Hematopoietic multipotent progenitor cell treated with erythropoietin and hydrocortisone succinate and interleukin-3 and kit ligand, for 6 days (in vitro differentiated cells): ENCODE measurements at places on chromosomes 4 and X.

DNA sequence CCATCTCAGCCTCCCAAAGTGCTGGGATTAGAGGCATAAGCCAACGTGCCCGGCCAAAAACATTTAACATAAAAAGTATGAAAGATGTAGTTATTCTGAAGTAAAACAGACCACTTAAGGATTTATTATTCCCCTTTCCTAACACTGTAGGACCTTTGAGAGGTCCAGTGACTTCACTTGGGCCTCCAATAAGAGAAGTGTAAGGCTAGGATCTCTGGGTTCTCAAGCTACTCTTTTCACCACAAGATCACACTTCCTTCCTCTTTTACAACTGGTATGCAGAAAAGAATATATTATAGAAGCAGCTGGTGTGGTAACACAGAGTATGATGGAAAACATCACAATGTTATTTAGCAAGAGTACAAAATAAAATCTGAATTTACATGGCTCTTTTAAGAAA is 30.2 kb upstream of the CCNG2 start:
- DNase-seq, result peak; percentile 82

DNA sequence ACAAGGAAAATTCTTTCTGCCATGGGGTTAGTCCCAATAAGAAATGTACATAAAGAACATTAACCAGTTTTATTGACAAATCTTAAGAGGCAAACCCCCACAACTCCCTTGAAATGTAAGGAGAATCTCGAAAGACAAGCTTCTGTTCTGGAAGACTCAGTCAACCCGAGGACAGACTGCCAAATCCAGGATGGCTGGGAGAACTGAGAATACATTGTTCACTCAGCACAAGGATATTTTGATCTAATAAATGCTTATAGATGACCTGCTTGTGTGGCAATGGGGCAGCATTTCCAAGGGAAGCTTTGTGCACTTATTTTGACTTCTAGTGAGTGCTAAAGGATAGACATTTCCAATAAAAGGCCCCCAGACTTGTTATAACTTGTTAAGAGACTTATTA is 280.4 kb downstream of the DHX15 start:
- DNase-seq, result no peak

- DNase-seq, result peak; percentile 65
Measured at GRCh38 chrX:39174772-39175417, 373.6 kb downstream of the MID1IP1 start.

DNA sequence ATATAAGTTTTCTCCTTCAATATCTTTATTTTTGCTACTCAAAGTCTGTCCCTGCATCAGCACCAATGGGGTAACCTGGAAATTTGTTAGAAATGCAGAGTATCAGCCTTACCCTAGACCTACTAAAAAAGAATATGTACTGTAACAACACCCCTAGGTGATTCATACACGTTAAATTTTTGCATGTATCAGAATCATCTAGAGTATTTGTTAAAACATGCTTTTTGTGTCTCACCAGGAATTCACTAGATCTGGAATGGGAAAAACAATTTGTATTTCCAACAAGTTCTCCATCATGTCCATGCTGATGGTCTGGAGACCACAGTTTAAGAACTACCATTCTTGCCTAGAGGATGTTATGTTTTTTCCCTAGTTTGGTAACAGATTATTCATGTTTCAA is 196.0 kb upstream of the EDNRA start:
- no peak for DNase-seq

GRCh38 chr4:23279377-23279986 is 586.7 kb downstream of the GBA3 start:
- peak; percentile 4 for DNase-seq

DNA sequence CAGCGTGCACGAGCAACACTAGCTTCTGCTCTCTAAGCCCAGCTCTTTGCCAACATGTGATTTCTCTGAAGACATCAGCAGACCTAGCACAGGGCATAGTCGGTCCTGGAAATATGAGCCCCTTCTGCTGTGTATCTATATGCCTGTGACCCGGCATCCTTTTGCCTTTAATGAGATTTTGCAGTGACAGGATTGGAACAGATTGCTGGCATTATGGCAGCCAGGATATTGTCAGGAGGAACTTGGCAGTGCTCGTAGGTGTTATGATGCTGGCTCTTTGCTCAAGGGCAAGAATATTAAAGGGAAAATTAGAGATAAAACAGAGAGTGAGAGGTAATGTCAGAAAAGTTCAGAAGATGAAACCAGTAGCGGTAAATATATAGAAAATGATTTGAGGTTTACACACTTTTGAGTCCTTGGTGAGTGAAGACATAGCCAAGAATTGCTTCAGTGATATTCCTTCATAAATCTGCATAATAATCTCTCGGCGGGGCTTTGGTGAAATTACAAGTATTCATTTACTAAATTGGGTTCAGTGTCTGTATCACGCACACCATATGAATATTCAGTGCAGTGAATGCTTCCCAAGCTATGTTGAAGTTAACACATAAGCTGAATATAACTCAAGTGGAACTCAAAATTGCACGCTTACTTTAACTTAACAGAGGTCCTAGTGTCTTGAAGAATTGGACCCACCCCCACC is 502.1 kb upstream of the NR3C2 start:
- no peak for DNase-seq

DNA sequence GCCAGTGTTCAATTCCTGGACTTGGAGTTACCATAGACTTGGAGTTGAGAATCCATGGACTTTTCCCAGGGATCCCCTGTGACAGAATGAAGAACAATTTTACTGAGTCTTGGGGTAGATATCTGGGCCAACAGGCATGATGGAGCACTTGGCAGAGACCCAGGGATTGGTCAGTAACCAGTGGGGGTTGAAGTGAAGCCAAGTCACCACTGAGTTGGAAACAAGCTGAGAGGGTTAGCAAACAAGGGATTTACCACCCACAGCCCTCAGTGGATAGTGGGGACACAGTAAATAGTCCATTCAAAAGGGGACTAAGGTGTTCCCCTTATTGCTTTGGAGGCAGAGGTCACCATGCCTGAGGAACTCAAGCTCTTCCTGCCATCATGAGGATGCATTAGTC is 281.7 kb downstream of the PPP1R2C start:
- no peak for DNase-seq

GRCh38 chr4:161762796-161763195 is 401.0 kb downstream of the FSTL5 start:
- no peak for DNase-seq

DNA sequence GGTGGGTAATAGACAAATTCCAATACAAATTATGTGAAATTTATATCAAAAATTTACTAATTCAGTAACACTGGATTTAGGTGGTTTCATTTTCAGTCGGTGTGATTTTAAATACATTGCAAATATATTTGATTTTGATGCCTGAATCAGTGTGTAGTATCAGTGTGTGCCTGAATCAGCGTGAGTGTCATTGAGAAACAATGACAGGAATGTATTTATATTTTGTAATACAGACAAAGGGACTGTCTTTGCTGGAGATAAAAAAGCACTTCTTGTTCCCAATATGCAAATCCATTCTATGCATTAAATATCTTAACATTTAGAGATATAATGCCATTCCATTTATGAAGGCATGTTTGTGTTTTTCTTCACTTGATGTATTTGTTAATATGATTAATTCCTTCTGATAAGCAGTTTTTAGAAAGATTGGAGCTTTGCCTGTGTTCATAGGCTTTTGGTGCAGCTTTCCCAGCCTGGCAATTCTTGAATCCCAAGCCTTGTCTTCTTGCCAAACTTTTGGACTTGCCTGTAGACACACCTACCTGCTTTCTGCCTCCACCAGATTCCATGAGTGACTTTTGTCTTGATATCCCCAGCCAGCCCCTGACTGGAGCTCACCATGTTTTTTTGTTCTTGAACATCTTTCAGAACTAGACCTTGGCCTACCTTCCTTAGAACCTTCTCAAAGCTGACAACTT is 243.8 kb downstream of the ADGRL3 start:
- no peak for DNase-seq

DNA sequence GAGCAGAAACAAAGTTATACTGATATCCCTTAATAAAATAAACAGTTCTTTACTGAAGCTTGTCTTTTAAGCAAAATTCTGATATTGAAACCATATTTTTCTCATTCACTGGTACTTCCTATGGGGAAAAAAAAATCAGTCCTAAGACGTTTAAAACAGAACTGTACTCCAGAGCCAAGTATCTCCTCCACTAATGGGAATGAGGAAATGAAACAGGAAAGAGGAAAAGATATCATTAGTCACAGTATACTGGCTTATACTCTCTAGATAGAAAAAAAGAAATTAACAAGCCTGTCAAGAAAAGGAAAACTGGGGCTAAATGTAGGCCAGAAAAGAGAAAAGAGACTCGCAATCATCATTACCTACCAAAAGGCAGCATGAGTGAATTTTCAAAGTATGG is 252.7 kb downstream of the CENPC start:
- DNase-seq, result no peak

DNA sequence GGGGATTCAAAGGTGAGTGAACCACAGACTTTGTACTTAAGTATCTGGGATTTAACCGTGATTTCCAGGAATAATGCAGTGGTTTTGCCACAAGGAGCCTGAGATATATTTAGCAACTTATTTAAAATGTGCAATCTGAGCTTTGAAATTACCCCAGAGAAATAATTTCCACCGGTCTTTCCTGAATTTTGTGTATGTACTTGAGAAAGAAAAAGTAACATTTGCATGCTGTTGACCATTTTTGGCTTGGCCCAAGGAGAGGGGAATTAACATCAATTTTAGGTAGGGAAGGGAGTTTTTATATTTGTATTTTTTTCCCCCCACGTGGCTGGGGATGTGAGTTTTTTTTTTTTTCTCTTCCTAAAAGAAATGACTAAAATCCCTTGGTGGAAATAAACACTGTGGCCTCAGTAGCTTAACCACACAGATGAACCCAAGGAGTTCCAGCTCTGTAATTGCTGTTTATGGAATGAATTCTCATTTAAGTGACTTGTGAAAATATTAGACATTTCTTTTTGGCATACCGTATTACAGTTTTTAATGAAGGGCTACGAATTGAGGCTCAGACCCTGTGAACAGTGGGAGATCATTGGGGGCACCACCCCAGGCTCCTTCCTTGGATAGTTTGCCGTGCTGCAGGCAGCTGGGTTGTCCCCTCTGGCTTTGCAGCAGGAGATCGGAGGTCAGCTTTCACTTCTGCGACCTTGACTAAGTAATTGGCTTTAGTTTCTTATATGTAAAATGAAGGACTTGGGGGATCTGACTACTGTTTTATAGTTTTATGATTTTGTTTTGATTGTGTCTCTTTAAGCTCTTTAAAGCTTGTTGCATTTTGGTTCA is 116.1 kb downstream of the ARHGAP10 start:
- no peak for DNase-seq

GRCh38 chr4:10589321-10589720 is 95.2 kb downstream of the CLNK start:
- DNase-seq, result no peak

DNA sequence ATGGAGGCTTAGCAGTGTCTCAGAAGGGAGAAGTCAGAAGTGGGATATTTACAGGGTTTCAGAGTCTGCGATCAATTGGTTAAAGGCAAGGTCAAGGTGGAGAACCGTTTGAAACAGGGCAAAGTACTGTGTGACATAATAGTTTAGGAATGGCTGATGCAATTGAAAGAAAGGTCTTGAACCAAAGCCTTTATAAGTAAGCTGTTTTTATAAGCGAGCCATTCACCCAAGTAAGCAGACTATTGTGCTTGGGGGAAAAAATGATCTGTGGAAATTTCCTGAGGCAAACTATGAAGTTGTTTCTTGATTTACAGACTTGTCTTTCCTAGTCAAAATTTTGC is 327.3 kb downstream of the CAMK2D start:
- no peak for DNase-seq

- DNase-seq, result no peak
Measured at GRCh38 chr4:72218953-72219352, 187.2 kb downstream of the NPFFR2 start.

GRCh38 chr4:176359590-176359989 is 39.8 kb downstream of the SPCS3 start:
- no peak for DNase-seq

DNA sequence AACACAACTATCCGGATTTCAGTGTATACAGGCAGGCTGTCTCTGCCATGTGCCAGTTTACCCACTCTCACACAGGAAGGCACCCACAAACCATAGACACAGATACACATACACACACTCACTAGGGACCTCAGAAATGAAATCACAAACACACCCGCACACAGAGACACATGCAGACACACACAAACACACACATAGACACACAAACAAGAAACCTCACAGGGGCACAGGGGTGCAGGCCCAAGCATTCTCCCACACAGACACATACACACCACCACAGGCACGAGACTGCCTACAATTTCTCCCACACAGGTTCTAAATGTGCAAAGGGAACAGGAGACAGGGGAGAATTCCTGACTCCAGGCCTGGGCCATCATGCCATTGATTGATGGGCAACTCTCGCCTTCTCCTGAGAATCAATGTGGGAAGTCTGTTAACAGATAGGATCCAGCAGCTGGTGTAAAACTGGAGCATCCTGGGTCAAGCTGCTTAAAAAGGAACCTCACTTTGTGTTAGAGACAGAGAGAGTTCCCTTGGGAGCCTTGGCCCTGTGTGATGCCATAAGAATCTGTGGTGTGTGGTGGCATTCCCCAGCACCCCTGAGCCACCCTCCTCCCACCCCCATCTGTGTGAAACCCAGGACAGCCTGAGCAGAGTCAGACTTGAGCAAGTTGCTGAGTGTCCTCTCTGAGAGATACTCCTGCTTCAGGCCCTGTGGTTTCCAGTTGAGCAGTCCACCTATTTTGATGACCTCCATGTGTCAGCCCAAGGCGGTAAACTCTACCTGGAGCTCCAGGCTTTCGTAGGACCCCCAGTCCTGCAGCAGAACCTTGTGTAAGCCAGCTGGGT is 33.9 kb downstream of the NBDY start:
- DNase-seq, result no peak

- no peak for DNase-seq
Measured at GRCh38 chr4:181030961-181031360, 1212.2 kb upstream of the TENM3 start.

- DNase-seq, result no peak
Measured at GRCh38 chr4:134326866-134327265, 125.3 kb upstream of the PABPC4L start.

DNA sequence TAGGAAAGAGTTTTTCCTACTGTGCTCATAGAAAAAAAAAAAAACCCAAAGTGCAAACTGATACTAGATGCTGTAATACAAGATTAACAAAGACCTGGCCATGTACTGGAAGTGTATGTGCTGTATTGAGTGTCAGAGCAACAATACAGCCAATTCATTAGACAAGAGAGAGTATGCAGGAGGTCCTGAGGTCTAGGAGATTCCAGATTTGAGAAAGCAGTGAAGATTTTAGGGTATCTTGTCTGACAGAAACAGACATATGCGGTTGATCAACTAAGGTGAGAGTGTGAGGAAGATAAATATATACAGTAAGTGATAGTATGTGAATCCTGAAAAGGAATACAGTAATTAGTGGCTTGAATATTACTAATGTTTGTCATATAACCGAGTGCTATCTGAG is 3.0 kb downstream of the GPR174 start:
- DNase-seq, result no peak

GRCh38 chr4:78652282-78652876 is 100.8 kb downstream of the ANXA3 start:
- DNase-seq, result no peak

GRCh38 chr4:87037671-87038334 is 103.0 kb downstream of the AFF1 start:
- DNase-seq, result no peak

- DNase-seq, result no peak
Measured at GRCh38 chr4:123412091-123412505, 15.5 kb downstream of the SPRY1 start.

GRCh38 chrX:119833905-119834304 is 18.9 kb downstream of the UPF3B start:
- no peak for DNase-seq

- DNase-seq, result no peak
Measured at GRCh38 chr4:104901961-104902605, 244.6 kb upstream of the TET2 start.

GRCh38 chr4:155809835-155810234 is 51.0 kb downstream of the GUCY1B1 start:
- peak; percentile 94 for DNase-seq

GRCh38 chr4:139629436-139630125 is 36.0 kb upstream of the MGST2 start:
- no peak for DNase-seq
